Mucosa of gallbladder (tissue), 1 donor: ENCODE measurements at places on chromosomes 5 and 9. TPM values are rescaled to one million over a fixed set of nuclear protein-coding genes. Genes with fewer than 3 reads are reported as not detected.

DNA sequence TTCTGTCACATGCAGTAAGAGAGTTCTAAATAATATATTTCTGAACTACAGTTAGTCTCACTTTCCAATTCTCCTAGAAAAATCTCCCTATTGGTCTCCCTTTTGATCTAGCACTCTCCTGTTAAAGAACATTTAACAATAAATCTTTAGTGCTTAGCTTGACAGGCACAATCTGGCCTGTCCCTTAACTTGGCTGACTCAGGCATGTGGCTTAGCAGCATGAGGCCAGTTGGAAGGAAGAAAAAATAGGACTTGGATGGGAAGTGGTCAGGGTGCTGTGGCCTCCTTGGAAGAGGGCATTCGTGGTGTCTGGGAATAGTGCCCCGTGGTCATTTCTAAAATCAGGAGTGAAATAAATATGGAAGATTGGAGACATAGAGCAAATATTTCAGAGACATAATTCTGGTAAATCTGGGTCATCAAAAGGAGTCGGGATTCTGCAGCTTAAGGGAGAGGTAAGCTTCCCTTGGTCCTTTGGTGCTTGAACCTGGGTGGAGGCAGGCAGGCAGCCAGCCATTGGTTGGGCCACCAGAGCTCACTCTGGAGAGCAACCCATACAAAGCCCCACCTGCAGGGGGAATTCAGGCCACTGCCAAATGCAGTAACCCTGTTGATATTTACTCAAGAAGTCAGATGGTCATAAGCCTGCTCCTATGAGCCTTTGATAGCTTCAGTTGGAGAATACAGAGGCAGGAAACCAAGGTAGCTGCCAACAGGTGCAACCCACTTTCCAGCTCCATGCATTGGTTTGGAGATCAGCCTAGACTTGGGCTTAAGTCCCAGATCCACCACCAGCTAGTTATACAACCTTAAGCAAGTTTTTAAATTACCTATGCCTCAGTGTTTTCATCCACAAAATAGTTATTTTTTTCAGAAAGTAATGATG lies 28.8 kb upstream of the TLE4 start:
- no peak for DNase-seq

- DNase-seq, result peak; percentile 84
These were observed 3.1 kb downstream of the CXXC5 start for GRCh38 chr5:139651043-139651834.

- DNase-seq, result no peak
These were observed 593.2 kb downstream of the ELAVL2 start for GRCh38 chr9:23232831-23233230.

DNA sequence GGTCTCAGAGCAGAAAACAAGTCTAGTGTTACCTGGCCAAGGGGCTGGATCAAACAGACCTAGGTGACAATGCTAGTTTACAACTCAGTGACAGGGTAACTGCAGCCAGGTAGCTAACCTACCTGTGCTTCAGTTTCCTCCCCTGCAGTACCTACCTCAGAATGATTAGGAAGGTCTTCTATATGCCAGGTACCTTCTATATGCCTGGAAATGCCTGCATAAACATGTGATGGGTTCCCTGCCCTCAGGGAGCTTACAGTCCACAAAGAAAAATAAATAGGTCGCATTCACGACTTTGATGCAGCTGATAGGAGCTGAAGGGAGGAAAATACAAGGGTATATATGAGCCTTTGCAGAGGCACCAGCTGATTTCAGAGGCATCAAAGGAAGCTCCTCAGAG lies 16.1 kb downstream of the LHFPL2 start:
- DNase-seq, result no peak

GRCh38 chr9:90086101-90086511 lies 481.3 kb downstream of the GADD45G start:
- no peak for DNase-seq

ADGRD2 gene
- not detected for total RNA-seq

LOX gene
- total RNA-seq, result 9.9 TPM

PCDHA1 gene
- total RNA-seq, result 0.06 TPM

C5orf58 gene
- 0.52 TPM for total RNA-seq
